ENCODE measurements at places on chromosomes 7 and 10.

DNA sequence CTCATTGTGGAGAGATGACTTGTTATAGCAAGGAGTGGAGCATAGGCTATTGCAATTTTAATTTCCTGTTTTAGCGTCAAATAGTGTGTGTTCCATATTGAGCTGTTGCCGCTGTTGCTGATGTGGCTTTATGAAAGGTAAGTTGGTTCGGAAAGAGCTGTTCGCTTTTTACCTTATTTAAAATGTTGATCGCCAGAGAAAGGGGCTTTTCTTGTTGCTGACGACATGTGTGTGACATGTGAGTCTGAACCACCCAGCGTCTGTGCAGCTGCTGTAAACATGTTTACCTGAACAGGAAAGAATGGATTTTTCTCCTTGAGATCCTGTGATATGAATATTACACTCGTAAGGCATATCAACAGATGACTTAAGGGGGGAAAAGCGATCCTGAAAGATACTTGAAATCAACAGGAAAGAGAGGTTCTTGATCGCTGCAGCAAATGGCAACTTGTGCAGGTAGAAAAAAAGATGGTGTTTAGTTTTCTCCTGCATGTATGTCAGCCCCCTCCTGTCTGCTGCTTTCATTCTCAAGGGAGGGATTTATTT lies 2.5 kb downstream of the ZEB1 start:
- no peak for DNase-seq

DNA sequence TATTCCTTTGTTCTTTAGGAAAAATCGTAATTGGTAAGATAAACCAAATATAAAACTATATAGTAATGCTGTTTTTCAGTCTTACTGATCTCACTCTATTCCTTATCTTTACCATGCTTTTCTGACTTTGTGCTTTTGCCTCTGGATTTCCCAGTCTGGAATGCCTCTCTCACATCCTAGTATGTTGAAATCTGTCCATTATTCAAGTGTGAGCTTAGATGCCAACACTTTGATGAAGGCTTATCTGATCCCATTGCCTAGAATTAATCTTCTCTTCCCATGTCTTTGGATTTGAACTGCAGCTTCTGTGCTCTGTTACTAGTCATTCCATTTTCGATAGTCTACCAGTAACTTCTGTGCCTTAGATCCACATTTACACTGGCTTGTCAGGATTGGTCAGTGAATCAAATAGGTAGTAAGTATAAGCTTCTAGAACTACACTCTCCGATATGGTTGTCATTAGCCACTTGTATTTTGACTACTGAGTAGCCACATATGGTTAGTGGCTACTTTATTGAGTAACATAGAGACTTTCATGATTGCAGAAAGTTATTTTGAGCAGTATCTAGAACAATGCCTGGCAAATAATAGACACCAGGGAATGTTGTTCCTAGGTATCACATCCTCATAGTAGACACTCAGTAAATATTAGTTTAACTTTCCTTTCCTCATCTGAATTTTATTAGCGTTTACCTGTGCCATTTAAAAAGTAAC lies 92.9 kb downstream of the BMPR1A start:
- no peak for DNase-seq

DNA sequence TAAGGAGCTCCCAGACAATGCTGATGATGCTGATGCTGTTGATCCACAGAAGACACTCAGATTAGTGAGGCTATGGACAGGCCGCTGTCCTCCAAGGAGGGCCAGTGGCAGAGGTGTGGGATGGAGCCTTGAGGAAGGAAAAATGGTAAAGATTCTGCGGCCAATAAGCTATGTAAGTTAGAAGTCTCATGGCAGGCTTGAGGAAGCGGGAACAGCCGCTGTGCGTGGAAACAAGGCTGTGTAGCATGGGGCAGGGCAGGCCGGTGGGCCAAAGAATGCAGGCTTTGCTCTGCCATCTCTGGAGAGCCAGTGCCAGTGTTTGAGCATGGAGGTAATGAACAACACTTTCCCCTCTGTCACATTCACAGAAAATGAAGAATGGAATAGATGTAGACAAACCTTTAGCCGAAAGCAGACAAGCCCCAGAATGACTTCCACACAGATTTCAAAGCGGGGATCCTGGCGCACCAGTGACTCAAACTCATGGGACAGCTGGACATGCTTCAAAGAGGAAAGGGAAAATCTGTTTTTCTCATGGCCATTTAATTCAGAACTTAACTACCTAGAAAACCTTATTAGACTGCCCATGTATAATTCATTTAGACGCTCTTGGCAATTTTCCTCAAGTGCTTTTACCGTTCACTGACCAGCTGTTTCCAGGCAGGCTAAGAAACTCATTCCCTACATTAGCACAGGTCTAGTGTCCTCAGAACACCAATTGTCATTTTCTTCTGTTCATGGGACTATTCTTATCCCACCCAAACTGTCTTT lies 16.9 kb upstream of the FIGNL1 start:
- no peak for DNase-seq

GRCh38 chr7:128940494-128941322 lies 3.0 kb downstream of the IRF5 start:
- no peak for DNase-seq

- no peak for DNase-seq
Measured at GRCh38 chr10:113894581-113894980, 40.1 kb downstream of the NHLRC2 start.

GRCh38 chr10:60139290-60139689 lies 232.9 kb upstream of the CCDC6 start:
- DNase-seq = no peak

GRCh38 chr7:77565917-77566316 lies 28.8 kb downstream of the PTPN12 start:
- peak; percentile 74 for DNase-seq

GRCh38 chr10:63866747-63867140 lies 345.5 kb downstream of the REEP3 start:
- no peak for DNase-seq

GRCh38 chr7:34163956-34164355 lies 258.6 kb downstream of the BMPER start:
- no peak for DNase-seq

- DNase-seq = no peak
Measured at GRCh38 chr7:140084972-140085371, 22.2 kb upstream of the PARP12 start.

GRCh38 chr7:29053105-29053872 lies 93.0 kb downstream of the CPVL start:
- no peak for DNase-seq

DNA sequence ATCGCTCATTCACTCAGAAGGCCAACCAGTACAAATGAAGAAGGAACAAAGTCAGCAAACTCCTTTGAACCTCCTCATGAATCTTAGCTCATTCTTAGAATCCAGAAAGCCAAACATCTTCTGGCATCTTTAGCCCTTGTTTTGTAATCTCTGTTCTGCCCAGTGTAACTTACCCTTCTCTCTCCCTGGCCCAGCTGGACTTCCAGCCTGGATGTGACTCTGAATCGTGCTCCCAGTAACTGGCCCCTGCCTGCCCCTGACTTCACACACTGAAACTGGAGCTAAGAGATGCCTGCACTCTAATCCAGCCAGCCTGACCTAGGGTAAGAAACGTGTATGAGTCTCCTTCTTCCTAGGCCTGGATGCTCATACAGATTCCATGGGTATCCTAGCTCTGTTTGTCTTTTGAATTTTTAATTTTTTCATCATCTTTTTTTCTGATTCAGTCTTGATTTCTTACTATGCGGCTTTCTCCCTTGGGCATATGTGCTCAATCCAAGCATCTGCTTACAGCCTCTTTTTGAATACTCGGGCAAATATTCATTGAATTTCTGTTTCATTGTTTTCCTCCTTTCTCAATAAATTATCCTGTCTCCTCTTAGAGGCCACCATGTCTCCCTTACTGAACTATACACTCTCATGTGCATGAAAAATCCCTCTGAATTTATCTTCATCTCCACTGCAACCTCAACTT lies 845.6 kb upstream of the AUTS2 start:
- no peak for DNase-seq

DNA sequence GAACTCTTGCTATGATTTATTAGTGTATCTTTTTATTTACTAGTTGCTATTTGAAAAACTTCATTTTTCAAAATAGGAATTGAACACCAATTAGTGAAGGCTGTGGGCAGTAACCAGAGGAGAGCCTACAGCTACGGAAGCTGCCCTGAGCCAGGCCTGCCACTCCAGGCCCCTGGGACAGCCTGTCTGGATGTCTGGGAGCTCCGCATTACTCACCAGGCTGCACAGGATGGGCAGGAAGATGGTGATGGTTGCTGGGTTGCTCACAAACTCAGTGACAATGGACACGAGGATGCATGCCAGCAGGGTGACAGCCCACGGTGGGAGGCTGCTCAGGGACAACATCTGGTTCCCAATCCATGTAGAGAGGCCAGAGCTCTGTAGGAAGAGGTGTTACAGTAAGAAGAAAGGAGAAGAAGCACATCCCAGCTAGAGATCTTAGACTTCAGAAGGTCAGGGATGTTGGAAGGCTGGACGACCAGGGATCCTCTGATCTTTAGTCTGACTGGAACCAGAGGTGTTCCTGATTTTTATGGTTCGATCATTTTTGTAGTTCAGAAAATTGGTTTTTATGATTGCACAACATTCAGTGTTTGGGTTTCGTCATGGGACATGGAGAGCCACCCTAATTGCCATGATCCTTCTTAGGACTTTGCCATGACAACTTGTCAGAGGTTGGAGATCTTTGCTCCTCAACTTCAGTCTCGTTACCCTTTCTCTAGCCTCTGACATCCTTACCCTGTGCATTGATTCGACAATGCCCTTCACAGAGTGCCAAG lies 23.2 kb downstream of the STMP1 start:
- DNase-seq = no peak

GRCh38 chr7:158445421-158446175 lies 142.0 kb downstream of the PTPRN2 start:
- DNase-seq = no peak

- DNase-seq = no peak
Measured at GRCh38 chr7:5375925-5376324, 47.7 kb downstream of the TNRC18 start.

- DNase-seq = no peak
Measured at GRCh38 chr7:22697876-22698606, 29.0 kb upstream of the IL6 start.

- DNase-seq = no peak
Measured at GRCh38 chr7:28145931-28146330, 34.7 kb downstream of the JAZF1 start.

DNA sequence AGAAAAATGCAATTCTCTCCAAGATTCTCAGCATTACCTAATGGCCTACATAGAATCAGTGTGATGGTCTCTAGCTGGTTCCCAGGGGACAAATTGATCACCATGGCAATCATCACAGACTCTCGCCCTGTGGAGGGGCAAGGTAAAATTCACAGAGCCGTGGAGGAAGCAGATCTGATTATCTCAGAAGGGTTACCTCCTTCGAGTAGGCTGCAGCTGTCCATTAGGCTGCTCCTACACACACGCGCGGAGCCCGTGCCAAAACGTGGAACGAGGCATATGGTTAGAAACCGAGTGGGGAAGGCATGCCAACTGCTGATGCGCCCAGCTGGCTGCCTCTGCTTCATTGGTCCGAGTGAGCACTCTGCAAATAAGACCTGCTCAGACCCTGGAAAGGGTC lies 52.8 kb upstream of the PTER start:
- DNase-seq = no peak

DNA sequence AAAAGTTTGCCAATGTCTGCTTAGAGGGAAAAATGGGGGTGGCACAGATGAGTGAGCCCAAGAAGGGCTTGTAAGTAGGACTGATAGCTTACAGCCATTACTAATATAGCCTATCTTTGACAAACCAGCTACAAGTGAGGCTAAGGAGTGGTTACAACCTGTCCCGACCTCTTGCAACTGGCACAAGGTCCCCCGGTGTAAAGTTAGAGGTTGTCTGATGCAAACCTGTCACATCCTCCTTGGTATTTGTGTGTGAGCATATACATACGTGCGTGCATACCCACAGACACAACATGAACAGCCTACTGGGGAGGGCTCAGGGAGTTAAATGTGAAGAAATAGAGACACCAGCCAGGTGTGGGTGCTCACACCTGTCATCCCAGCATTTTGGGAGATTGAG lies 14.6 kb downstream of the ADAP1 start:
- no peak for DNase-seq

- peak; percentile 19 for DNase-seq
Measured at GRCh38 chr7:102042016-102042656, 224.7 kb downstream of the CUX1 start.

GRCh38 chr10:122338609-122339441 lies 35.7 kb upstream of the PLEKHA1 start:
- DNase-seq = no peak

DNA sequence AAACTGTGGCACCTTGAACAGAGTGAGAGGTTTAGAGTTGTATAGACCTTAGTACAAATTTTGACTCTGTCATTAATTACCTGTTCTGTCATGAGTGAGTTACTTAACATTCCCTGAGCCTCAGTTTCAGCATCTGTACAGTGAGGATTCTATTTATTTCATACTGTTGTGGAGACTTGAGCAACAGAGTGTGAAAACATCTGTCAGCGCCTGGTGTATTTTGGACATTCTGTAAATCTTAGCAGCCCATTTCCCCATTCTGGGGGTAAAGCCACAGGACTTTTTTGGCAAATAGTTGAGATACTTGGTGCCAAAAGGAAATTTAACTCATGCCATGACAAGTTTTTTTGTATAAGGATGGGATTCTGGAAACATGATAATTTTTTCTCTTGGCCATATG lies 94.8 kb downstream of the AUTS2 start:
- DNase-seq = no peak

- DNase-seq = no peak
Measured at GRCh38 chr10:59272061-59272460, 90.3 kb downstream of the FAM13C start.

- DNase-seq = peak; percentile 24
Measured at GRCh38 chr10:3140280-3140679, 32.3 kb downstream of the PITRM1 start.

- no peak for DNase-seq
Measured at GRCh38 chr7:412313-412710, 107.3 kb downstream of the PDGFA start.

DNA sequence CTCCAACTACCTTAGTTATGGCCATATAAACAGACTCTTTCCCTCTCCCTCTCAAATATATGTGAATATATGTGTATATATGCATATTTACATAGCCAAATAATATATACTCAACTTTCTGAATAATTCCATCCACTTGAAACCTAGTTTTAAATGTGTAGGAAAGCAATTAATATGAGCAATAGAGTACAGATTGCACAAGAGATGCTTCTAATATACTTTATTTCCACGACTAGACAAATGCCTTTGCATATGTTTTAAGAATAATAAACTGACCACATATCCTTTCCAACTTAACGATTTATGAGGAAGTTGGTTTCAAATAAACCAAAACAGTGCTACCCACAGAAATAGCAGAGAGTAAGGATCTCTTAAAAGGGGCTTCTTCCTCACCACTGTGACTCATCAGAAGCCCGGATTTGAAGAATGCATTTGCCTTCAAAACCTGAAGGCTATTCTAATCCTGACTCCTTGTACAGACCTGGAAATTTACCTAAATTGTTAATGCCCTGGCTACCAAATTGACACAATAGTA lies 266.3 kb downstream of the AHR start:
- no peak for DNase-seq

DNA sequence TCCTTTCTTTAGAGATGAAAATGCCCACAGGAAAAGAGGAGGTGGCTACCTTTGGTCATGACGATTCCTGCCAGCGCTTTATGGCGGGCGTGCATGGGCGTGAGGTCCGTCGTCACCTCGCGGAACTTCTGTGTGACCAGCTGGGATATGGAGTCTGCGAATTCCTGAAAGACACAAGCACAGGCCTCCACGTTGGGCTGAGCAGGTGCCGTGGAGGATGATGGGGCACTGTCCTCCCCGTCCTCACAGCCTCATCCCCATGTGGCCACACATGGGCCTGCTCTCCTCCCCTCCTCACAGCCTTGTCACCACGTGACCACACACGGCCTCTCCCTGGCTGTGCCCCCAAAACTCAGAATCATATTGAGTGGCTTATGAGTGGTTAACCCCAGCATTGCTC lies 214.7 kb downstream of the WDR37 start:
- no peak for DNase-seq

GRCh38 chr10:123673198-123673597 lies 7.0 kb downstream of the GPR26 start:
- no peak for DNase-seq

All from fibroblast of gingiva (primary cell).